Activated CD8-positive, alpha-beta memory T cell treated with anti-CD3 and anti-CD28 coated beads, Interleukin-2, amount 50 U/mL, for 4 hours (primary cell): ENCODE measurements at places on chromosomes 11 and 22.
A peak's percentile ranks its signal among the peaks of the same experiment; 100 is the strongest.

- DNase-seq = no peak
Observed at GRCh38 chr22:27667121-27667843, 134.3 kb downstream of the MN1 start.

GRCh38 chr11:34757026-34757451 is 136.1 kb downstream of the EHF start:
- DNase-seq = no peak

DNA sequence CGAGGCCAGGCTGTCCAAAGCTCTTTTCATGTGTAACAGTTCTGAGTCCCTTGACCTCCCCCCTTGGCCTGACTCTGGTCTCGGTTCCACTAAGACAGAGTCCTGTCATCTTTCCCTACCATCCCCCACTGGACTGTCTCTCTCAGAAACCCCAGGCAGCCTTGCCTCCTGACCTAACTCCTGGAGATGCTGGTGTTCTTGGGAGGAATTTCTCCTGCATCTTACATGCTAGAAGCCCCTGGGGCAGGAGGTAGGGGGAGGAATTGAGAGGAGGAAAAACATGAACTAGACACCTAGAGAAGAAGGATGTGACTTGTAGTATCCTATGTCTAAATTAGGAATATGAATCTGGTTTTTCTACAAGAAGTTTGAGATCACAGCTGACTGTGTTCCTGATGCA is 648 bp upstream of the IL18BP start:
- no peak for DNase-seq

DNA sequence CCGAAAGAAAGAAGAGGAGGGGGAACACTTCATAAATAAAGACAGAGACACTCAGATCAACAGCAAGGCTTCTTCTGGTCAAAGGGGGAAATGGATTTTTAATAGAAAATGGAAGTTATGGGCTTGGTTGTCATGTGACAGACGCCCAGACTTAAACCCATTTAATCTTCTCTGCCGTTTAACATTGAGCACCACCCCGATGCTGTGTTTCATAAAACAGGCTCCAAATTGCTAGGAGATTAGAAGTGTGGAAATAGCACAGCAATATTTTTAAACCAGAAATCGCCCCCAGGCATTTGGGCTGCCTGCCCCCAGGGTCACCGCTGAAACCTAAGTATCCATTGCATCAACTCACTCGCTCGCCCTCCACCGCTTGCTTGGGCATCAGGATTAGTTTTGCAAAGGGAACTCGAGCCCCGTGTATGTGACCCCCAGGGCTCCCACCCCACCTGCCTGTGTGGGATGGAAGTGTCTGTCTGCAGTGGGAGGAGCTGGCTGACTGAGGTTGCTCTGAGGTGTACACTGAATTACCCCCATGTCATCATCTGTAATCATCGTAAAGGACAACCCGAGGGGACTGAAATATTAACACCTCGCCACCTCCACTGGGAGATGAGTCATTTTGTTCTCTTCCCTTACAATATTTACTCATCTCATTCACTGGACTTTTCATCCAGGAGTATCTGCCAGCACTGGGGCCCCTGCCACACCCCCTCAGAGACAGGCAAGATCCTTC is 10.7 kb downstream of the DSCAML1 start:
- no peak for DNase-seq

DNA sequence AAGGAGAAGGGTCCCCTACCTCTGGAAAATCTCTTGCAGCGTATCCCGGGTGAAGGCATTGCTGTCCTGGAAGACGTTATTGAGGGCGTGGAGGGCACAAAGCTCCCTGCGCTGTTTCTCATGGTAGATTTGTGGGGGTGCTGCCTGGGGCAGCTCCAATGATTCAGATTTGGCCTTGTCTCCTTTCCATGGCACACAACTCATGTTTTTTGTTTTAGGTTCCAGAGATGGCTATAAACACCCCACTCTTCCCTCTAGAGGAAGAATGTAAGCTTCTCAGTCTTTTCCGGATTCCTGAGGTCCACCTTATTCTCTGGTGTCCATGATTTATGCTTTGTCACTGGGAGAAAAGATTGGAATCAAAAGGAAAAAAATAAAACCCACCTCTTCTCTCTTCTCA is 959 bp downstream of the JOSD1 start:
- DNase-seq = no peak

DNA sequence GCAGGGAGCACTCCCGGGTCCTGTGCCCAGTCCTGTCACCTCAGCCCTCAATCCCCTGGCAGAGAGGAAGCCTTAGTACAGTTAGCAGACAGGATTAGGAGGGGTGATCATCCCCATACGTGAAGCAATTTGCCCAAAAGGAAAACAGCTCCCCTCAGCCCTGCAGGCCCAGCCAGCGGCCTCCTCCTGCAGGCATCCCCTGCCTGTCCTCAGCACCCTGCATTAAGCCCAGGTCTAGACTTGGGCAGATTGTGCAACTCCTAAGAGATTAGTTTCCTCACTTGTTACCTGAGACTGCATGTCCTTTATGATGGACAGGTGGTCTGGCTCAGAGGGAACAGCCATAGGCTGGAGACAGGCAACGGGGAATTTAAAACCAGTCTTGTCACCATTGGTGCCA is 95.5 kb upstream of the TMEM45B start:
- no peak for DNase-seq

- DNase-seq = no peak
Observed at GRCh38 chr11:78295991-78296930, 107.5 kb downstream of the USP35 start.

DNA sequence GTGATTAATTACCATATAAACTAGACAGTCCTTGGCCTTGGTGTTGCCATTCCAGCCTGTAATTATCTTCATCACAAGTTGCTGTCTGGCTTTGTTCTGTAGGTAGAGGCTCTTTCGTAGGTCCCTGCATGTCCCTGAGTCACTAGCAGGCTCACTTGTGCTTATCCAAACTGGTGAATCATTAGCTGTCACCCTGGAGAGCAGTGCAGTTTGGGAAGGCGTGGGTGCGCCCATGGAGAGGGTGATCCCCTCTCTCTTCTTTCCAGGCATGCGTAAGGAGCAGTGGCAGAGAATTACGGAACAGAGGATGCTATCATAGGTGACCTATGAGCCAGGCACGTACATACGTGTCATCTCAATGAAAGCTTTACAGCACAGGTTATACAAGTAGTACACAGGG is 11.0 kb upstream of the EHF start:
- no peak for DNase-seq

GRCh38 chr22:17562906-17563870 is at the start of gene SLC25A18:
Gene SLC25A18 (plus strand): TSS chr22:17563498. CDS start chr22:17579945, 16,447 bp downstream.
- DNase-seq = no peak

GRCh38 chr11:112320668-112321067 is 60.0 kb upstream of the PLET1 start:
- DNase-seq = no peak

DNA sequence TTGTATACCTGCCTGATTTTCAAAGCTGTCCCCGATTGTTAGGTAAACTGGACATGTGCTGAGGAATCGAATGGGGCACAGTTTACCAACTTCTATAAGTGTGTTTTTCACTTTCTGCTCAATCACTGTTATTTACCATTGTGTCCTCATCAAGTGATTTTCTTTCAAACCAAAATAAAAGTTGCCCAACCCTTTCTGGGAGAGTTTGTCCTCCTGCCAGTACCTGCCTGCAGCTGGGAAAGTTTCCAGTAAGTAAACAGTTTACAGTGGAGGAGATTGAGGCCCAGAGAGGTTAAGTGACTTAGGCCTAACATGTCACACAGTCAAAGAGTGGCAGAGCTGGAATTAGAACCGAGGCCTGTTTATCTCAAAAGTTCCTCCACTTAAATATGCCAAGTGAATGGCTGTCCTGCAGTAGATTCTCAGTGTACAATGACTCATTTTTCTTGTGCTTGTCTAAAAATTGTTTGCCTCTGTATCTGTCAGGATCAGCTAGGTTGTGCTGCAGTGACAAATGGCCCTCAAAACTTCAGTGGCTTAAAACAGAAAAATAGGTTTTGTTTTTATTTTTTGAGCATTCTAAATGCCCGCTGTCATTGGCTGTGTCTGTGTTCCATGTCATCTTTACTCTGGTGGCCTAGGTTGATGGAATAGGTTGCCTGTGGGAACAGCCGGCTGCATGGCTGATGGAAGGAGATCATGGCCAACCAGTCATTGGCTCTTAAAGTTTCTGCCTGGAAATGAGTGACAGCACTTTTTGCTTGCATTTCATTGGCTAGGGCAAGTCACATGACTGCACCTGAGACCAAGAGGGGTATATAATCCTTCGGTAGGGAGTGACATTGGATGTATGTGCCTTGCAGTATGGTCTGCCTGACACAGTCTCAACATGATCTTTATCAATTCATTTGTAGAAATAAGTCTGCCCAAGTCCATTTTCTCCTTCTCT is 61.8 kb upstream of the CRYBB3 start:
- no peak for DNase-seq

DNA sequence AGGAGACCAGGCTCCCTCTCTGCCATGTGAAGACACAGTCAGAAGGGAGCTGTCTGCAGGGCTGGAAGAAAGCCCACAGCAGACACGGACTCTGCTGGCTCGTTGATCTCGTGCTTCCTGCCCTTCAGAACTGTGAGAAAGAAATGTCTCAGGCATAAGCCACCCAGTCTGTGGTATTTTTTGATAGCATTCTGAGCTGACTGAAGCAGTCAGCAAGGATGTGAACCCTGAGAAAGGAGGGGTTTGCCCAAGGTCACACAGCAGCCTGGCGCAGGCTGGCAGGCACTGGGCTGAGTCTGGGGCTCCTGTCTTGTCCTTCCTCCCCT is 255.1 kb upstream of the B3GAT1 start:
- DNase-seq = no peak

DNA sequence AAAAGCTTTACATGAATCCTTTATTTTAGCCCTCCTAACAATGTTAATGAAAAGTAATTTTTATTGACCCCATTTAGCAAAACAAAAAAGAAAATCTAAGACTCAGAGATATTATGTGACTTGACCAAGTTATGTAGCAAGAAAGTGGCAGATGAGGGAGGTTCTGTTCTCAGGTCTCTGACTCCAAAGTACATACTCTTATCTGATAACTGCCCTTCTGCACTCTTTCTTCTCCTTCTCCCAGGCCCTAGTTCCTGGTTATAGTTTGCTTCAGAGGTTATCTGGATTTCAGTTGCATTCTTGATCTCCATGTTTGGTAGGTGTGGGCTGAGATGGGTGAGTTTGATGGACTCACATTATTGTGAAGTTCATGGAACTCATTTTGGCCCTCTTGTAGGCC is 4.5 kb downstream of the OR9Q2 start:
- no peak for DNase-seq

DNA sequence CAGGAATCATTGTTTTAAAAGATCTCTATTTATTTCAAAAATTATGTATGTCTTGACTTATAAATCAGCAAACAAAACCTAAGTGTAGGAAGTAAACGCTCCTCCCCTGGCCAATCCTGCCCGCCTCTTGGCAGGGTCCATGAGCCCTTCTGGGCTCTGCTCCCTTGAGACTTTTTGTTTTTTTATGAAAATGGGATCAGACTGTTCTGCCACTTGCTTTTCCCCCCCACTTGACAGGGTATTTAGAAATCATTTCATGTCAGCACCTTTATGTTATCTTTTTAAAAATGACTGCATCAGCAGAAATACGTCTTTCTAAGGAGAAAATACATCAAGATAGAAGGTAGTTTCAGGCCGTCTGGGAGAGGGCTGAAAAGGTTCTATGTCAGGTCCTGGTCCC is 35.6 kb downstream of the FBLN1 start:
- DNase-seq = no peak

- DNase-seq = no peak
Observed at GRCh38 chr22:41582694-41583093, 6.9 kb downstream of the PMM1 start.

- DNase-seq = peak; percentile 8
Observed at GRCh38 chr11:2518111-2518982, 73.5 kb downstream of the KCNQ1 start.

DNA sequence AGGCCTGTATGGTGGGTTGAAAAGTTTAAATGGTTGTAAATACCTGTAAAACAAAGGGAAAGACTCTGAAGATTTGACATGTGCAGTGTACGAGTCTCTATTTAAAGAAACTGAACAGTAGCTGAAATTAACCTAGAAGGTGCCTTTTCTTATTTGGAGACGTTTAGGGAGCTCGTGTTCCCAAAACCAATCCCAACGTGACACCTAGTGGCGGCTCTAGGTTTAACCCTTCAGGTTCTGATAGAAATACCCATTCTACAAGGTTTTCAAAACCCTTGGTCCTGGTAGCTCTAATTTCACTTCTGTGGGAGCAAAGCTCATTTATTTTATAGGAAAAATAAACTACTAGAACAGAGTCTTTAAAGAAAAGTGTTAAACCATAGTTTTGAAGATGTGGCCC is 258.3 kb downstream of the LRRC4C start:
- DNase-seq = no peak
